Inflammatory macrophage (primary cell): ENCODE measurements at places on chromosomes 13 and 19.

GRCh38 chr13:85685436-85685835, 113.8 kb downstream of the SLITRK6 start:
- no peak for DNase-seq

GRCh38 chr19:4506449-4507149, 11.7 kb downstream of the PLIN4 start:
- peak; percentile 66 for DNase-seq

GRCh38 chr13:40895227-40896184, 106.1 kb downstream of the SLC25A15 start:
- DNase-seq, result no peak

DNA sequence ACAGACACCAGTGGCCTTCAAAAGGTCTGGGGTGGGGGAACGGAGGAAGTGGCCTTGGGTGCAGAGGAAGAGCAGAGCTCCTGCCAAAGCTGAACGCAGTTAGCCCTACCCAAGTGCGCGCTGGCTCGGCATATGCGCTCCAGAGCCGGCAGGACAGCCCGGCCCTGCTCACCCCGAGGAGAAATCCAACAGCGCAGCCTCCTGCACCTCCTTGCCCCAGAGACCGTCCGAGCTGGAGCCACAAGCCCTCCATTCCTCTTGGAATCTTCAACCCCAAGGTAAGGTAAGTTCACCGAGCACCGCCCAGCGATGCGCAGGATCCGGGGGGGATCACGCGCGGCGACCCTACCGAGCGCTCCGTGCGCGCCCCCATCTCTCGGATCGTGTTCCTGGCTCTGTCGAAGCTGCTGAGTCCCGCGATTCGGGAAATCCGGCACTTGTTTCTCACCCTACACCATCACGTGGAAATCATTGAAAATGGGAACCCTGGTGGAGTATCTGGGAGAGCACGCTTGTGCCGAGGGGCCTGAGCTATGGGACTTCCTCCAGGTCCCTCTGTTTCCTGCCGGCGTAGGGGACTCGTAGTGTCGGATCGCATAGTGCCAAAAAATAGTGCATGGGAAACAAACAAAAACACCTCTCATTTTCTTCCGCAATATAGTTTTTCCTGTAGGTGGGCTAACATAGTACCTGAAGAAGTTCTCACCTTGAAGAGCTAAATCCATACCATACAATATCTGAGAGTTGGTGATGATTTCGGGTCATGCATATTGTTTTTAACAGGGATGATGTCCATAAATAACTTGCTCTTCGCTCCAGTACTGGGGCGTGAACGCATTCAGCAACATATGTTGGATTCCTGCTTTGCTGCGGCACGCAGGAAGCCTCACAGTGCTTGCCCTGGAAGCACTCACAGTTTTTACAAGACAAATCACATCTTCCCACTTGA, 9.3 kb downstream of the PDX1 start:
- DNase-seq, result no peak

- DNase-seq, result no peak
Measured at GRCh38 chr13:65889368-65889767, 1340.8 kb downstream of the PCDH9 start.

- no peak for DNase-seq
Measured at GRCh38 chr13:41546372-41547190, 89.2 kb downstream of the RGCC start.

DNA sequence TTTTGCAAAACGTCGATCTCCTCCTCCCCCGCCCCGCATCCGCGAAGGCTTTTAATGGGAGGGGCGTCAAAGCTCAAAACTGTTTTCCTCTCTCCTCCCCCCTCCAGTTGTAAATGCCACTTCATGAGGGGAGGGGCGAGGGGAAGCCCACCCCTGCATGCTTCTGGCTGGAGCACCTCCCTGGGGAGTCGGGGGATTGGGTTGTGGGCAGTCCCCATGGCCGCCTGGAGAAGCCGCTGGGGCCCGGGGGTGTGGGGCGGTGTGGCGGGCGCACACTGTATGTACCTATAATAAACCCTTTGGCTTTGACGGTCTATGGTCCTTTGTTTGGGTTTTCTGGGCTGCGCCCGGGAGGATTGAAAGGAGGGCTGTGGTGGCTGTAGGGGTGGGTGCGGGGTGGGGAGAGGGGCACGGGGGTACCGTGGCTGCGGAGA, 505 bp upstream of the SHKBP1 start:
- no peak for DNase-seq

- DNase-seq, result no peak
Measured at GRCh38 chr13:31631746-31632145, 107.6 kb upstream of the RXFP2 start.

- no peak for DNase-seq
Measured at GRCh38 chr13:45926741-45927140, 75.2 kb upstream of the SIAH3 start.

DNA sequence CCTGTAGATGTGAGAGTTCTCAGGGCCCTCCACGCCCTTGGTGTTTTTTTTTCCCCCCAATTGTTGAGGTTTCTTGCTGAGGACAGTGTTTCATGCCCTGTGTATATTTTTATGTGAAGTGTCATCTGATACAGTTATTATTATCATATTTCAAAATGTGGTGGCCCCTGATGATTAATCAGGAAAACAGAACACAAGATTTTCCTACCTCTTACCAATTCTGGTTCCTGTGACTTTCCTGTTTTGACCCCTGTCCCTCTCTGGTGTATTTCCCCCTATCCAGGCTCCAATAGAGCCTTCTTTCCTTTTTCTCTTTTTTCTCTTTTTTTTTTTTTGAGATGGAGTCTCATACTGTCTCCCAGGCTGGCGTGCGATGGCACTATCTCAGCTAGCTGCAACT, 642 bp downstream of the PSG8 start:
- no peak for DNase-seq

GRCh38 chr19:40238775-40239174, 12.3 kb upstream of the CCNP start:
- DNase-seq, result no peak

- DNase-seq, result peak; percentile 88
Measured at GRCh38 chr19:38233740-38234251, 9.8 kb upstream of the DPF1 start.

GRCh38 chr19:42360787-42361544, 29.1 kb downstream of the CNFN start:
- no peak for DNase-seq

DNA sequence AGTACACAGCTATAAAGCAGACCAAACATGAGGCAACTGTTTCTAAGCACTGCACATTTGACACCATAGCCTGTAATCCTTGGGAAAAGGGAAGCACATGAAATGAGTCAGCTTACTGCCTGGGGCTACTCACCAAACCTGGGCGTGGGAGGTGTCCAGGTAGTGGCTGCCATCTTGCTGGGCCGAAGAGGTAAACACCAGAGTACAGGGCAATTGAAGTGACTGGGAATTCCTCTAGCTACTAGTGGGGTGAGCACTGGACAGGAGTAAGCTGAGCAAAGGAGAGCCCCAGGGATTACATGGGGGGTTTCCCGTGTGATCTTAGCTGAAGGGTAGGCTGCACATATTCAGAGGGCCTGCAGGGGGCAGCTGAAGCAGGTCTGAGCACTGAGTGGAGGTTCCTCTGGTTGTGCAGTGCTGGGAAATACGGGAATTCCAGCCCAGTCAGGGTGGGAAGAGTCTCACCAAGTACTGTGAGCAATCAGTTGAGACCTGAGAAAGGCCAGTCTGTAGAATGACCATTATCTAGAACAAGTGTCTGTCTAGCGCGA, 140.5 kb downstream of the SLC7A1 start:
- DNase-seq, result peak; percentile 7

GRCh38 chr13:27523346-27524073, 73.1 kb upstream of the MTIF3 start:
- DNase-seq, result peak; percentile 59

- no peak for DNase-seq
Measured at GRCh38 chr13:110433014-110433413, 125.9 kb downstream of the COL4A2 start.

GRCh38 chr19:46977548-46977947, 42.1 kb upstream of the NPAS1 start:
- no peak for DNase-seq

- no peak for DNase-seq
Measured at GRCh38 chr13:65843314-65843731, 1386.8 kb downstream of the PCDH9 start.

- DNase-seq, result no peak
Measured at GRCh38 chr19:54967611-54968010, 1.4 kb downstream of the NLRP2 start.
